ENCODE measurements at places on chromosomes 2 and 18.

- DNase-seq = no peak
These were observed 15.2 kb downstream of the RAMP1 start for GRCh38 chr2:237874585-237875161.

- DNase-seq = no peak
These were observed 41.6 kb upstream of the OTOF start for GRCh38 chr2:26519396-26520147.

DNA sequence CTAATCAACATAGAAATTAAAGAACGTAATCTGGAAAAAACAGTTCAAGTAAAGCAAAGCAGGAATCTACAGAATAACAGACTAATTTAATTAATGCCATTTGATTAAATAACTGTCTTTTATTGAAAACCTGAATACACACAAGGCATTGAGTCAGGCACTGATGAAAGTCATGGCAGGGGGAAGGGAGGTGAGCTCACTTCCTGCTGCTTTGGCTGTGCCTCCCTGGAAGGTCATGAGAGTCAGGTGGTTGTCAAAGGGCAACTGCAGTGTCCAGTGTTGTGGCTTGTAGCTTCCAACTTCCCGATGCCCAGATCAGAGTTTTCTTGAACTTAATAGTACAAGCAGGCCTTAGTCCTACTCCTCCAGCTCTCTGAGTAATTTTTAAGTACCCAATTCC is 180.9 kb downstream of the PID1 start:
- DNase-seq = no peak

DNA sequence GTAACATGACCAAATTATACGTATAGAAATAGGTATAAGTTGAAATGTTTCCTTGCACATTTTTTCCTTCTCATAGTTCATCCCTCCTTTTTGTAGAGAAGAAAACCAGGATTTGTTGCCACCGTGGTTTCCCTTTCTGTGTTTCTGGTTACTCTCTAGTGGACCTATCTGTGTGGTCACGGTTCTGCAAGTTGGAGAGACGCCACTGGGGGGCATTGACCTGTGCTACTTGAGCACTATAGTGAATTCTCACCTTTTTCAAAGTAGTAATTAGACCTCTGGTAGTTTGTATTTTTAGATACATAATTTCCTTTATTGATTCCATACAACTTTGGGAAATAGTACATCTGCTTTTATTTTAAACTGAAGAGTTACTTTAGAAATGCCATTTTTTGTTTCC is 444.8 kb downstream of the PTPRM start:
- no peak for DNase-seq

DNA sequence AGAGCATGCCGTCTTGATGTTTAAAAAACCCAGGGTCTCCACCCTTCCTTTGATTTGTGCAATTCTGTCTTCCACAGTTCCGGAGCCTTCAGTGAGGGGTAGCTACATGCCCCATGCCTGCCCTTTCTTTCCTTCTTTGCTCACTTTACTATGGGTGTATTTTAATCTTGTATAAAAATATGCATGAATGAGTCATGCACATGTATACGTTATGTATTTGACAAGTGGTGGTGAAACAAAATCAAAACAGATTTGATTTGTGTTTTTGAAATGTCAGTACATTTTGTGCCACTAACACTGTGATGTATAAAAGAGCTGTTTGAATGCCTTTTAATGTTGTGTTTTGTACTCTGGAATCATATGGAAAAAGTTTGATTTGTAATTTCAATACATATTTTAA is 126.5 kb downstream of the RNF144A start:
- no peak for DNase-seq

- DNase-seq = no peak
These were observed 259.8 kb downstream of the FBXO15 start for GRCh38 chr18:73887801-73888200.
